Cortex of kidney (tissue), 1 donor: ENCODE measurements at places on chromosomes 1 and 21.

DNA sequence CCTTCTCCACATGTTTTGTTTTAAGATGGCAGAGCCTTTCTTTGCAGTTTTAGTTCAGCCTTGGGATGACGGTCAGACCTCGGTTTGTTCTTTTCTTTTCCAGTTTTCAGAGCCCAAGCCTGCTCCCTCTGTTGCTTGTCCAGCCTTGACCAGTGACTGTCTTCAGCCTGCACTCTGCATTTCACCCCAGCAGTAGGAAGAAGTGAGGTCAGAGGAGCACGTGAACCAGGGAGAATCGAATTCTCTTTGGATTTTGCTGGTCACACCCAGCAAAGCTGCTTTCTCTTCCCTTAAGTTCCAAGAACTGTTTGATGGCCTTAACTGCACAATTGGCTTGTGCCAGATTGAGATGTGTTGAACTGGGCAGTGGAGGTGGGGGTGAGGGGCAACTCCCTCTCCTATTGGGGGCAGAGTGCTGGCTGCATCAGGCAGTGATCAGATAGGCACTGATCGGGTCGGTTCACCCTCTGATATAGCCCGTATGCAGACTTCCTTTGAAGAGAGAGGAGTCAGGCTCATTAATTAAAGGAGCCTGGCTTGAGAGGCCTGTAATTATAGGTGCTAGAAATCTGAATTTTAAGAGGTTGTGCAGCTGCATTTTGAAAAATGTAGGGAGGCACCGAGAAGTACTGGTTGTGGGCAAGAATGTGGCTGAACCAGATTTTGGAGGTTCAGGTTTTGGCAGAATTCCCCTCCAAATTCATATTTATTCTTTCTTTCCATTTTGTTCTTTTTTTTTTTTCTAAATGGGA is 42.4 kb downstream of the PEX14 start:
- no peak for DNase-seq

DNA sequence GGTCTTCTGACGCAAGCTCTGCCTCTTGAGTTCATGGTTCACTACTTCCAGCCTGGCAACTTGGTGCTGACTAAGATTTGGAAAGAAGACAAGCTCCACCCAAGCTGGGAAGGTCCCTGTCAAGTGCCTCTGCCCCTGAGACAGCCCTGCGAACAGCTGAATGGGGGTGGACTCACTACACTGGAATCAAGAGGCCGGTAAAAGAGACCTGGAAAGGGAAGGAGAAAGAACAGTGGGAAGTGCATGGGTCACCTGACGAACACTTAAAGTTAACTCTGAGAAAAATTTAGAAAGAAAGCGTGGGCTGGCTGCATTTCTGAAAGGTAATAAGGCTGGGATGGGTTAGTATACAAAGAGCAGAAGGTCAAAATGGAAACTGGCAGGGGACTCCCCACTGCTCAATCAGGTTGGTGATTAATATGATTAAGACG is 26.1 kb upstream of the ZNF496 start:
- DNase-seq: no peak

DNA sequence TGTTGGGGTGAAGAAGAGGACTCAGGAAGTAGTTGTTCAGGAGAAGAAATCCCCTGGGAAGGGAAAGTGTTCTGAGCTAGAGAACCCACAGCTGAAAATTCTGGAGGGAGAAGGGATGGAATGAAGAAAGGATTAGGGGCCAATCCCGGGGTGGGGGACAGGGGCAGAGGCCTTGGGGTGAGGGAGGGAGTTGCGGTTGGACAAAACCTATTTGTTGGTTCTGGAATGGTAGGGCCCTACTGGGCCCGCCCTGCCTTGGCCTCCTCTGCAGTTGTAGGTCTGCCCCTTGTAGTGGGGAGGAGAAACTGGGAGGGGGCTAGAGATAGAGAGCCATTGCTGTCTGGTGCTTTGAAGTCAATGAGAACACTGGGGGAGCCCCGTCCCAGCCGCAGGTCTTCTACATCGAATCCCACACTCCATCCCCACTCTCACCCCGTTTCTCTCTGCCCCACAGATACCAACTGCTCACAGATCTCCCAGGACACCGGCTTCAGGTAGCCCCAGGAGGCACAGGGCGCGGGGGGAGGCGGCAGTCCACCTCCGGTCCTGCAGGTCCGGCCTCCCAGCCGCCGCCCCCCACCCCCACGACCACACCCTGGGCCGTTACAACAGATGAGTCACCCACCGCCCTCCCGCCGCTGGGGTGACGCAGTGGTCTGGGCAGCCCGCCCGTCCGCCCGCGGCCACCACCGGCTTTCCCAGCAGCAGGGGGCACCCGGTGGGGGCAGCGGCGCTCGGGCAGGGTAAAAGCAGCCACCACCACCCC is 1.1 kb downstream of the TAGLN2 start:
- no peak for DNase-seq

- DNase-seq: no peak
Measured at GRCh38 chr1:172883387-172883791, 167.4 kb downstream of the TNFSF18 start.

DNA sequence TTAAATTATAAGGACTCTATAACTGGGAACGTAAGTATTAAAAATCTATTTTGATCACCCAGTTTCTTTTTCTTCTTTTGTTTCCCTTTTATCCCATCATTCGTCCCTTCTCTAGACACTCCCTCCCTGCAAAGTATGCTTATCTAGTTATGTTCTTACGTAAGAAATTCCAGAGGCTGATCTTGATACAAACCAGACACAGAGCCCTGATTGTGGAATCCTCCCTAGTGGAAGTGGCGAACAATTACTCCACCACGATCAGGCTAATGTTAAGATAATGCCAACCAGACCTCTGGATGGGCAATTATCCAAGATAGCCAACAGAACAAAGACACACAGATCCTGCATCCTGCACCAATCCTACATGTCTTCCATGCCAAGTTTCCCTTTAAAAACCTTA is 1557.4 kb downstream of the PLA2G4A start:
- DNase-seq: no peak

- DNase-seq: no peak
Measured at GRCh38 chr21:43575473-43575844, 83.8 kb downstream of the HSF2BP start.

GRCh38 chr1:96992871-96993270 is 271.3 kb downstream of the PTBP2 start:
- DNase-seq: no peak

DNA sequence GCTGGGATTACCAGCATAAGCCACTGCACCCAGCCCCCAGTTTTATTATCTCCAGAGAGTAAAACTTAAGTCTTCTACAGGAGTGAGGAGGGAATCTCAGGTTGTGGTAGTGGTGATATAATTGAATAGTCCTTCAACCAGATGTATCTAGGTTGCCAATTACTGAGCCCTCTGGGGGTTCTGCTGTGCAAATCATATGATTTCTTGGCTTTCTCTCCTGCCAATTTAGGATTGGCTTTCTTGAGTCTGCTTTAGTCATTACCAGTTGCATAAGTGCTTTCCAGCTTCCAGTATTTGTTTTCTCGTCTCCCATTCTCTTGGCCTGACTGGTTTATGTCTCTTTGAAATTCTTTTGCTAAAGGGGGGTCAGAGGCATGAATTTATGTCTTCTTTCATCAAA is 11.1 kb downstream of the CPT2 start:
- DNase-seq: no peak
